ENCODE measurements at places on chromosomes 11 and 22. TPM values are rescaled to one million over a fixed set of nuclear protein-coding genes. Genes with fewer than 3 reads are reported as not detected.

POLR2F gene
- 46.6 TPM for total RNA-seq

GRCh38 chr11:47351156-47352126 is 1.1 kb downstream of the MYBPC3 start:
- no peak for DNase-seq

GRCh38 chr22:20238536-20238900 is 29.6 kb downstream of the RTN4R start:
- DNase-seq = peak; percentile 56

CSNK2A3 gene
- 7.1 TPM for total RNA-seq

SAA2 gene
- 2.0 TPM for total RNA-seq

DNA sequence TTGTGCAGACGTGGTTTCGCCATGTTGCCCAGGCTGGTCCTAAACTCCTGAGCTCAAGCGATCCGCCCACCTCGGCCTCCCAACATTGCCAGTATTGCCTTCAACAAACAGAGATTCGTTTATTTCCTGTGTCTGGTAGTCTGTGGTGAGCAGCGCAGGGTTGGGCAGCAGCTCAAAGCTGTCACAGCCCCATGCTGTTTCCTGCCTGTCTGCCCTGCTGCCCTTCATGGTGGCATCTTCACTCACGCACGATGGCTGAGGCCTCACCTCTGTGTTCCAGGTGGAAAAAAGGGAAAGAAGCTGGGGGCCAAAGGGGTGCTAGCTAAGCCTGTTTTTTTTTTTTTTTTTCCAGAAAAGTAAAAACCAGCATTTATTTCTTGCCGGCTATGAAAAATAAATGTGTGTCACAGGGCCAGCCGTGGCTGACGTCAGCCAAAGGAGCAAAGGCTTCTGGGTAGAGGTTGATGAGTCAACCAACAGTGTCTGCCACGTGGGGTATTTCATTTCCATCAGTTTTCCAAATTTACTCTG is 28.8 kb downstream of the TBC1D22A start:
- peak; percentile 75 for DNase-seq

DNA sequence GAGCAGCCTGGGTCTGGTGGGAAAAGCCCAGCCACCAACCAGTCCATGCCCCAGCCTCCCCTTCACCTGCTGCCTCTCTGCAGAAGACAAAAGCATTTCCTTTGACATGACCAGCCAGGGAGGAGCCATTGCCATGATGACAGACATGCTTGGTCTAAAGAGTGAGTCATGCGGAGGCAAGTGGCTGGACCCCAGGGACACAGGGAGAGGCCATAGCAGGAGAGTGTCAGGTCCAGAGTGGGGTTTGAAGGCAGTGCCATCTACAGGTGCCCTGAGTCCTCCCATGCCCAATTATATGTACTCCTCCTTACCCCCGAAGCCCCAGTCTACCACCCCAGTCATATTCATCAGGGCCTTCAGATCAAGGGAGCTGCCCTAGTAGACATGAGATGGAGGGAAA is 67.4 kb downstream of the SCN3B start:
- peak; percentile 18 for DNase-seq

DNAL4 gene
- total RNA-seq = 15.3 TPM

- DNase-seq = no peak
These were observed 657.8 kb downstream of the TBC1D22A start for GRCh38 chr22:47420211-47420610.

GRCh38 chr11:16204261-16204660 is 152.1 kb downstream of the SOX6 start:
- DNase-seq = no peak

SLC25A18 gene
- total RNA-seq = not detected

GRCh38 chr11:61567286-61568061 is 13.4 kb downstream of the SYT7 start:
- DNase-seq = peak; percentile 85

DNA sequence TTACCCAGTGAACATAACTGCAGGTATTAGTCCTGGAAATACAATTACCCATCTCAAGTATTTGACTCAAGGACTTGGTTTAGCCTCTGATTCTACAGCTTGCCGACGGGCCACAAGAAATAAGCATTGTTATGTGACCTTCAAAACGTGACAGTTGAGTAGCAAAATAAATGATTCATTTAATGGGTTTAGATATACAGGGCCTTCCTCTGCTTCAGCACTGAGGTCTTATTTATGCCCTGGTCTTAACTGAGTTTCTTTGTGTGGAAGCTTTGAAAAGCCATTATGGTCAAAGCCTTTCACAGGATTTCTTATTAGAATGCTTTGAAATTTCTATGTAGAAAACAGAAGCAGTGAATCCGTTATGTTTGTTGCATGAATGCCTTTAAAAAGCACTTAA is 899.2 kb upstream of the API5 start:
- no peak for DNase-seq

C11orf16 gene
- not detected for total RNA-seq

- DNase-seq = no peak
These were observed 4.3 kb downstream of the SMTN start for GRCh38 chr22:31085493-31085824.

MARK2 gene
- total RNA-seq = 12.1 TPM

GRCh38 chr11:87359401-87359800 is 321.7 kb downstream of the TMEM135 start:
- no peak for DNase-seq

GRCh38 chr11:72102162-72102561 is 935 bp downstream of the LAMTOR1 start:
- DNase-seq = no peak

DNA sequence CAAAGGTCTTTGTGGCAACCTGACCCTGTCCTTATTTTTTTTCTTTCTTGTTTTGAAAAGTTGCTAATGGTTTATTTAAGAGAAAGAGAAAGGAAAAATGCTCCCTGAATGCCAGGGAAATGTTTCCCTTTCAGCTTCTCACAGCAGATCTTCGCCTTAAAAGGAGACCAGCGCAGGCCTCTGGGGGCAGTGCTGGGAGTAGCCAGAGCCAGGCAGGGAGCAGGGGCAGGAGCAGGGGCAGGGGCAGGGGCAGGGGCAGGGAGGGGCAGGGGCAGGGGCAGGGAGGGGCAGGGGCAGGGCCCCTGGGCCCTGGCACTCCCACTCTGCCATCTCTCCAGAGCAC is 5.1 kb downstream of the MOB2 start:
- no peak for DNase-seq

DNA sequence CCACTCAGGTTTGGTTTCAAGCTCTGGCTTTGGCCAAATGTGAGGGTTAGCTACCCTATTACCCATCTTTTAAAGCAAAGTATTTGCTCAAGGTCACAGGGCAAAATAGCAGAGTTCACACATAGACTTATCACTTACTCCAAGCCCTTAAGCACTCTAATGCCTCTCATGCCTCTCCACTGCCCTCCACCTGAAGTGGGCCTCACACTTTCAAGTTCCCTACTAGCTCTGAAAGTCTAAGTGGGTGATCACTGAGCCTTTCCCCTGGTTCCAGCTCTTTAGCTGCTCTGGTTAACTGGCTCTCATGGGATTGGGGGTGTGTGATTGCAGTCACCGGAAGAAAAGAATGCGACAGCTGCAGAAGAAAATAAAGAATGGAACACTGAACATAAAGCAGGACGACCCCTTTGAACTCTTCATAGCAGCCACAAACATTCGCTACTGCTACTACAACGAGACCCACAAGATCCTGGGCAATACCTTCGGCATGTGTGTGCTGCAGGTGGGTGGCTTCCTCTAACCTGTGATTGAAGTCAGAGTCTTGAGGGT is 6.4 kb downstream of the NAT10 start:
- no peak for DNase-seq

DNA sequence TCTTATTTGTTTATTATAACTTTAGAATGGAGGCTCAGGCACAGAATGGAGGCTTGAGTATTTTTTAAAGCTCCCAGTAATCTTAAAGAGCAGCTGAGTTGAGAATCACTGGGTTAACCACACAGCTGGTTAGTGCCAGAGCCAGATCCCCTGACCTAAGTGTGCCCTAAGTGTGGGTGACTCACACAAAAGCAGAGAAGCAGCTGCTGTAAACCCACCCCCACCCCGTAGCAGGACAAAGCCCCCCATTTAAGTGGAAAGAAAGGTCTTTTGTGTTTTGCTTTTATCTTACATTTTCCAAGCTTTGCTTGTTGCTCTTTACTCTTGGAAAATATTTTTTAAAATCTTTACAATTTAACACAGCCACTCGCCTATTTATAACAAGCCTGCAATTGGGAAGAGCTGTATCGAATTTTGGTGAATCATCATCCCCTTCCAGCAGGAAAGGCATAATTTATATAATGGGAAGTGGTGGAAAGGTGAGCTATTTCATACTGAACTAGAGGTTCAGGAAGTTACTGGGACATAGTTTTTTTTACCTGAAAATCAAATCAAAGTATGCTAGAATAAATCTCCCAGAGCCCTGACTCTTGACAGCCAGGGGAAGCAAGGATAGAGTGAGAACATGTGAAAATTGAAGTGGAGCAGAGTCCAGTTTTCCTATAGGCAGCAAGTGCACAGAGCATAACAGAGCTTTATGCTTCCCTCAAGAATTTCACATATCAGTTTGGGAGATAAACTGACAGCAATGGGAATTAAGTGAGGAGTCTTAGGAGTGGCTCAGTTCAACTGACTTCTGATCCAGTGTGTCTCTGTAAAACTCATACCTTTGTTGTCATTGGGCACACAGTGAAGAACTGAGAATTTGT is 405.7 kb downstream of the AASDHPPT start:
- peak; percentile 77 for DNase-seq

- DNase-seq = peak; percentile 56
These were observed at the start of gene TIRAP for GRCh38 chr11:126282736-126283591. Gene TIRAP (plus strand): TSS chr11:126283093. CDS start chr11:126290895, 7,802 bp downstream.

GRCh38 chr11:116891746-116892145 is 54.3 kb upstream of the APOA1 start:
- DNase-seq = no peak

TRIM21 gene
- 34.9 TPM for total RNA-seq

DNA sequence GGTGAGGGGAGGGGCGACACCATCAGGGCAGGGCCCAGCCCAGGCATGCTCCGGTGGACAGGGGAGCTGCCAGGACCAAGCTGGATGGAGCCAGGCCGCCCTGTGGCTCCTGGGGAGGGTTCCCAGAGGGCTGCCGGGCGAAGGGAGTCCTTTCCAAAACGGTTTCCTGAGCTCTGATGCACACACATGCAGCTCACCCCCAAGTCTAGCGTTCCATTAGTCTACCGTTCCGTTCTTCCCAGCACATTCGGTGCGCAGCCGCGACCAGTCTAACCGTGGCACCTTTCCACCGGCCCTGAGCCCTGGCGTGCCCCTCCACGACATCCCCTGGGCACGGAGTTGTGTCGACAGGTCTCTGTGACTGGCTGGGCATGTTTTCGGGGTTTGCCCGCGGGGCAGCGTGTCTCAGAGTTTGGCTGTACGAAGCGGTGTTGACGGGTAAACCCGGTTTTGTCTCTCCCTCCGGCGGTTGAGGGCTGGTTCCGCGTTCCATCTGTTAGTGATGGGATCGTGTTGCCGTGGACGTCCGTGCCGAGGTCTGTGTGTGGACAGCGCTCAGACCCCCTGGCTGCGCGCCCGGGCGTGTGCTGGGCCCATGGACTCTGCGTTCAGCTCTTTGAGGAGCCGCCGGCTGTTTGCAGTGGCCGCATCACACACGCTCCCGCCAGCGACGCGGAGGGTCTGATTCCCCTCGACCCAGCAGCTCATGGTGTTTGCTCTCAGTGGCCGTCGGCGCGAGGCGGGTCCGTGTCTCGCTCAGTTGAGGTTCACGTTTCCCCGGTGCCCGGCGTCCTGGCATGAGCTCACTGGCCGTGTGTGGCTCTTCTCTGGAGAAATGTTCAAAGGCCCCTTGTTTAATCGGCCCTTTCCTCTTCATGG is 121.2 kb downstream of the IGLL1 start:
- DNase-seq = no peak

GRCh38 chr11:24697522-24698111 is 200.8 kb downstream of the LUZP2 start:
- no peak for DNase-seq

- no peak for DNase-seq
These were observed at the start of gene OR5AL1 for GRCh38 chr11:56412396-56412795. Gene OR5AL1 (plus strand): TSS chr11:56412696.

KDM4D gene
- 0.65 TPM for total RNA-seq

MAJIN gene
- 0.17 TPM for total RNA-seq

DNA sequence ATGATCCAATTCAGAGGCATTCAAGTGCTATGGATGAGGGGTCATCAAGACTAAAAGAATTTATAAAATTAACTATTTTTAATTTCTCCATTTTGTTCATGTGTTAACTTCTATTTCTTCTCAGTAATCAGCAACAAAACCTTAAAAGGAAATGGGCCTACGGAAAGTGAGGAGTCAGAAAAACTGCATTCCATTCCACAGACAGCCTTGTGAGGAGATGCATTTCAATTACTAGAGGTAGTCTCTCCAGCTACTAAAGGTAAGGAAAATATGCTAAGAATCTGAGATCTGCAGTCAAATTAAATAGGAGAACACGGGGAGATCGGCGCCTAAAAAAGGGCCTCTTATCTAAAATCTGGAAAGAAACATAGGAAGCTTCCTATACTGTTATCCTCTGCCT is 661.7 kb downstream of the DLG2 start:
- DNase-seq = no peak

TMEM126A gene
- total RNA-seq = 35.5 TPM

FJX1 gene
- total RNA-seq = 44.5 TPM

DNA sequence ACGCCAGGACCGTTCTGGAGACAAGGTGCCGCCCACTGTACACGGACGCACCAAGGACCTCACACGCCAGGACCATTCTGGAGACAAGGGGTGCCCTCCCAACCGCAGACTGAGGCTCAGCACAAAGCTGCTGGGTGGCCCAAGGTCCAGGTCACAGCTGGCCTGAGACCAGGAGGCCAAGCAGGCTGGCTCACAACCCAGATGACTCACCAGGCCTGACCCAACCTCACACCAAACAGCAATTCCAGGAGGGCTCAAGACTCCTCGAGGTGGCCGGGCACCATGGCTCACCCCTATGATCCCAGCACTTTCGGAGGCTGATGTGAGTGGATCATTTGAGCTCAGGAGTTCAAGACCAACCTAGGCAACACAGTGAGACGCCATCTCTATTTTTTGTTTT is 14.8 kb downstream of the BRD1 start:
- DNase-seq = peak; percentile 32

DNA sequence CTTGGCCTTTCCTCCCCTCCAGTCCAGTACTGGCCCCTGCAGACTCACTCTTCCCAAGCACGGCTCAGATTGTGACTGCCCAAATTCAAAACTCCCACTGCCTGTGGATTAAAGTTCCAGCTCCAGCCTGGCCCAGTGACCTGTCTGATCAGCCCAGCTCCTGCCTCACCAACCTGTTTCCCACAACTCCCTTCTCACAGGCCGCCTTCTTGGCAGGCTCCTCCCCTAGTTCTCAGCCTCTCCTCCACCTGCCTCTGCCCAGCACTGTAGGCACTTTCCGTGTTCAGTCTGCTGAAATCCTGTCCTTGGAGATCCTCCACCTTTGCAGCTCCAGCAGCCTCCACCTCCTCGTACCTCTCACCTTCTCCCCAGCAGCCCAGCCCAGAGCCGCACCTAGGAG is 68.6 kb downstream of the MICAL2 start:
- DNase-seq = no peak

OR8D4 gene
- total RNA-seq = not detected

DNA sequence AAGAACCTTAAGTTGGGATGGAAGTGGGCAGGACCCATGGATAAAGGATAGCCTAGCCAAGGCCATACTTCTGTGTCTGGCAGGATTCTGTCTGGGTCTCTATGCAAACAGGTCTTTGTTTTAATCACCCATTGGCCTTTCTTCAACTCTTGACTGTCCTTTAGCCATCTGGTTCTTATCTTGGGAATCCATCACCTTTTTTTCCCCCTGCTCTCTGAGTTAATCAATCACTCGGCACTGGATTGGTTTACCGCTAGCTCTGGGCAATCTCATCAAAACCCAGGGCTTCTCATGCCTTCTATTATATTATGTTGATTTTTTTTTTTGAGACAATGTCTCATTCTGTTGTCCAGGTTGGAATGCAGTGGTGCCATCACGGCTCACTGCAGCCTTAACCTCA is 1.8 kb upstream of the RNF169 start:
- DNase-seq = no peak

Data from dermis blood vessel endothelial cell (primary cell).